CD4-positive, alpha-beta T cell treated with Interleukin-6 at 100 ng/mL for 8 hours (primary cell): ENCODE measurements at places on chromosomes 2 and 18.

DNA sequence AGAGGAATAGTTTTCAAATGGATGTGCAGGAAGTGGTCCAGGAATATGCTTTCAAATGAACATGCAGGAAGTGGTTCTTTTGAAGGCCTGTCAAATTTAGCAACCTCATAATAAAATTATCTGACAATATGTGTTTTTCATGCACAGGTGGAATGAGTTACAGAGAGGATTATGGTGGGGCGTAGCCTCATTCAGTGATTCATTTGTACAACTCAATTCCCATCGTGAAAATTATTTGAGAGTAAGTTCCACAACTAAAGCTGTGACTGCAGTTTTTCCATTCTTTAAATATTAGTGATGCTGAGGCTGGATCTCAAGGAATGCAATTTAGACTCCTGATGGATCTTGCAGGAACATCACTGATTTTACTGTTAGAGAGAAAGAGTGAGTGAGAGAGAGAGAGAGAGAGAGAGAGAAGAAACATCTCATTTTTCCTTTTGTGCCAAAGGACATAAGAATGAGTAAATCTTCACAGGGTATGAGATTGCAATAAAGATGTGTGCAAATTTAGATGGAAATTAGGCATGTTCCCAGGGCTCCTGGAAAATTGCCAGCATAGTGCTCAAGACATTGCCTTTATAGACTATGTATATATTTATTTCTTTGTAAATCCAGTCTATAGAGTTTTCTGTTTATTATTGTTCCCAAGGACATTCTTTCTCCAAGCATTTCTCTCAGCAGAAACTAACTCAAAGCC is 394.9 kb upstream of the ZEB2 start:
- DNase-seq, result no peak

DNA sequence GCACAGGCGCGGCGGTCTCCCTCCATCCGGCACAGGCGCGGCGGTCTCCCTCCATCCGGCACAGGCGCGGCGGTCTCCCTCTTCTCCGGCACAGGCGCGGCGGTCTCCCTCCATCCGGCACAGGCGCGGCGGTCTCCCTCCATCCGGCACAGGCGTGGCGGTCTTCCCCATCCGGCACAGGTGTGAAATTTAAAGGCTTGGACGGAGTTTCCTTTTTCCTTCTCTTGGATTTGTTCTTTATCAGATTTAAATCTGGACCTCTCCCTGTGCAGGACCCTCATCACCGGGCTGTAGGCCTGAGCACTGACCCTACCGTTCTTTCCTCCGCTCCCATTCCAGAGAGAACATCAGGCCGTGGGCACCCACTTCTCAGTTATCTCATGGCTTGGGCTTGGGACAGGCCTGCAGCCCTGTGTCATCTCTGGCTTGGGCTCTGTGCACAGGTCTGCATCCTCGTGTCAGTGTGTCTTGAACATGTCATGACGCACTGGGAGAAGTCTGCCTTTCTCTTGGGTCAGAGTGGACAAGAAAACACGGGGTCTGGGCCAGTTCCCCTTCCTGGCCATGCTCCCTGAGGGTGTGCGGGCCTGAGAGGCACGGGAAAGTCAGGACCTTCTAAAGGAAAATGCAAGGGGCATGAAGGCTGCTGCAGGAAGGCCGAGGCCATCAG is 53.9 kb upstream of the PXDN start:
- DNase-seq, result no peak

DNA sequence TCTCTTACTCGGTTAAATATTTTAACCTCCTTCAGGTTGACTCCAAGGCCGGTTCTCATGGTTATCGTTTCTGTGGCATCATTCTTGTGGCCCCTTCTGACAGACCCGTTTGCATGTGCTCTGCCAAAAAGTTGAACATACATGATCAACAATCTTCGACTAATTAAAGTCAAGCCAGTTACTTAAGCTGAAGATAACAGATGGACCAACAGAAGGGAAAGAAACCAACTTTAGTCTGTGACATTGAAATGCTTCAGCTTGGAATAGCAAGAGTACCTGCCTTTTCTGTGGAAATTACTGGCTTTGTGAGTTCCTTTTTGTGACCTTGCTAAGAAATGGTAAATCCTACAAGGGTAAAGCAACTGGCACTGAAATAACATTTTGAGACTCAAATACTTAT is 1429.1 kb downstream of the LRP1B start:
- no peak for DNase-seq

GRCh38 chr2:182280118-182280517 is 146.7 kb downstream of the PDE1A start:
- no peak for DNase-seq

- DNase-seq, result no peak
These were observed 12.0 kb downstream of the RUFY4 start for GRCh38 chr2:218081063-218081462.

GRCh38 chr2:26687801-26688200 is 4.7 kb upstream of the KCNK3 start:
- no peak for DNase-seq

DNA sequence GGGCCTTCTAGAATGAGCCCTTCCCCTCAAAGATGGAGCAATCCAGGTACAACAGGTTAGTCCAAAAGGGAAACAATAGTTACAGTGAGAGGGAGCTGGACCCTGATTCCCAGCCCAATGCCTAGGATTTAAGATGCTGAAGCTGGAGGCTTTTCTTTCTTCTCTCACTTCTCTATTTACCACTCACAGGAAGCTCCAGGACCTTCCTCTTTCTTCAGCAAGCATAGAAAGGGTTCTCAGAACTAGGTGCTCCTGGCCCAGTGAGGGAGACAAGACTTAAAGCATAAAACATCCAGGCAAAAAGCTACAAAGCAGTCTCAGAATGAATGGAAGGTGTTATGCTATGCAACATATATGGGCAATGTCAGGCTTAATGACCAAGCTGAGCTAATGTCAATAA is 279.0 kb downstream of the SRBD1 start:
- DNase-seq, result no peak

DNA sequence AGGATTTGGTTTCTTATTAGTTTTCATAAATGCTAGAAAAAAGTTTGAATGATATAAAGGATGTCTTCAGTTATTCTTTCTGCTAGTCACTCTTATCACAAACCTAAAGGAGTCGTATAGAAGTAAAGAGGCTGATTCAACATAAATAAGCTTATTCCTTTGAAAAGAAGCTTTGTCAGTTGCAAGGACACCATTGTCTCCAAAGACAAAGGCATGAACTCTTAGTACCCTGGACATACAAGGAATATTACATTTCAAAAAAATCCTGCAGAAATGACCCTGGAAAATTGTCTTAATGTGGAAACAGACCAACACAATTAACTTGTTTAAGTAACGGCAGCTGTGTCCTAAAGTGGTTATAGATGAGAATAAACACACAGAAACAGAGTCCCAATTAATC is 528.0 kb downstream of the CPS1 start:
- DNase-seq, result no peak

DNA sequence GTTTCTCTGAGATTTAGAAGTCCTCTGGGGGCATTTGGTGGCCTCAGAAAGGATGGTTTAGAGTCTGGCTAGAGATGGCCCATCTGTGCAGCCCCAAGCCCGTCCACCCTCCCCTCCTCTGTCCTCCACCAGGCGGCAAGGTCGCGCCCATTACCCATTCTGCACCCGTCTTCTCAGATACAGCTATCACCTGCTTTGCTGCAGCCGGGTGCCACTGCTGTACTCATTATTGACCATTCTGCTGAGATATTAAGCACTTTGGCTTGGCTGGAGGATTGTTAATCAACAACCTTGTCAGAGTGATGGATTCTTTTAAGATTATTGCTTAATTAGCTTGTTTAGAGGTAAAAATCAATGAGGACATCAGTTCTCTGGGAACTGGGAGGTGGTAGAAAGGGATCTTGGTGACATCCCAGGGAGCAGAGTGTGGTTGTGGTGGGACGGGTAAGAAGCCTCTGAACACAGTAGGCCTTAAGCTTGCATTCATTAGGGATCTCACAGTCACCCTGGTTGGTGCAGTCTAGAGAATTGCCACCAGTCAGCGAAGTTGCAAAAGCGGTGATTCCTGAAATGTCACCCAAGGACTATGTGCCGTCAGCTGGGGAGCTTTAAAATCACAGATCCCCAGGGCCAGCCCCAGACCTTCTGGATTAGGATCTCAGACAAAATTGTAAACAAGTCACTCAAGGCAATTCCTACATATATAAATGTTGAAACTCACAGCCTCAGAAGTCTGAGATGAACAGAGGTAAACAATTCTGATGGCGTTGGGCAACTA is 90.9 kb downstream of the CAPN13 start:
- no peak for DNase-seq

DNA sequence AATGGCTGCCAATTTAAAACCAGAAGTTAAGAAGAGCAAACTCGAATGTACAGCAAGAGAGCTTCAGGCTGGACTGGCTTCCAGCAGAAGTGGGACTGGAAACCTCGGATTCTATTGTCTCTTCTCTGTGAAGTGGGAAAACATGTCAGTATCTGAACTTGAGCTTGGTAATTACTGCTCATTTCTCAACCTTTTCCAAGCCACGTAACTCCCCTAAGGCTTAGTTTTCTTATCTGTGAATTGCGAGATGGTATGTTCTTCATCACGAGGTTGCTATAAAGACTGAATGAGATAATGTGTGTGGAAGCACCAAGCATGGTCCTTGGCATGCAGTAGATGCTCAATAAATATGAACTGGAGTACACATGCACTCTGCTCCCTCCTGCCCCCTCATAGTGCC is 259.4 kb upstream of the SPRED2 start:
- DNase-seq, result no peak

- DNase-seq, result no peak
These were observed 24.3 kb upstream of the VIT start for GRCh38 chr2:36672199-36672598.

DNA sequence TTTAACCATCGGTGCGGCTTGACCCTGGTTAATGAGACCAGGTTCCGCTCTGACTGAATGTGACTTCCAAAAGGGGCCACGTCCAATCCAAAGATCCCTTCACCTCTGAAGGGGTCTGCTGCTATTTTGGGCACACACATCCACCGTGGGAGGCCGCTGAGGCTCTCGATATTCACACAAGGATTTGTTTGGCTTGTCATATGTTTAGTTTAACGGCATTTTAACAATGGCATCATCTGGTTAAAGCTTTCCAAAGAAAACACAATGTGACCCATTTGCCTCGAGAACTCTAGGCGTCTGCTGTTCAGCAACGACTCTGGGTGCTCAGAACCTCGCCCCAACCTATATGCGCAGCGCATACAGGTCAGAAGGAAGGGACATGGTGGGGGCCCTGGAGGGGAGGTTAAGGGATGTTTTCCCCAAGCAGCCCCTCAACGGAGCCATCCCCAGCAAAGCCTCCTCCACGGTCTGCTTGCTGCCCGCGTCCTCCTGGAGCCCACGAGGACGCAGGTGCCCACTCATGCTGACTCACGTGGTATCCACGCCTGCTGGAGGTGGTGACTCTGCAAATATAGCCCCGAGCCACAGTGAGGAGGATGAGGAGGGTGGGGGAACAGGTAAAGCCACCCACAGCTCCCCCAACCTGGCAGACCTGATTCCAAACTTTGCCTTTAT is 260.3 kb downstream of the HDAC4 start:
- no peak for DNase-seq

GRCh38 chr2:130346041-130346740 is 3.5 kb downstream of the IMP4 start:
- DNase-seq, result no peak

GRCh38 chr2:241417626-241418025 is 61.5 kb downstream of the FARP2 start:
- DNase-seq, result no peak

GRCh38 chr2:105032476-105032875 is 5.4 kb upstream of the MRPS9 start:
- no peak for DNase-seq

GRCh38 chr2:179444056-179444455 is 179.4 kb upstream of the SESTD1 start:
- DNase-seq, result no peak

GRCh38 chr2:122077771-122078170 is 322.3 kb downstream of the TSN start:
- no peak for DNase-seq

- DNase-seq, result peak; percentile 52
These were observed 136.1 kb downstream of the ICOS start for GRCh38 chr2:204072443-204073324.

- no peak for DNase-seq
These were observed 16.7 kb downstream of the REG1B start for GRCh38 chr2:79071078-79071477.

GRCh38 chr18:9731380-9731779 is 23.3 kb downstream of the RAB31 start:
- no peak for DNase-seq

- DNase-seq, result no peak
These were observed 173.7 kb downstream of the HNMT start for GRCh38 chr2:138137949-138138348.

DNA sequence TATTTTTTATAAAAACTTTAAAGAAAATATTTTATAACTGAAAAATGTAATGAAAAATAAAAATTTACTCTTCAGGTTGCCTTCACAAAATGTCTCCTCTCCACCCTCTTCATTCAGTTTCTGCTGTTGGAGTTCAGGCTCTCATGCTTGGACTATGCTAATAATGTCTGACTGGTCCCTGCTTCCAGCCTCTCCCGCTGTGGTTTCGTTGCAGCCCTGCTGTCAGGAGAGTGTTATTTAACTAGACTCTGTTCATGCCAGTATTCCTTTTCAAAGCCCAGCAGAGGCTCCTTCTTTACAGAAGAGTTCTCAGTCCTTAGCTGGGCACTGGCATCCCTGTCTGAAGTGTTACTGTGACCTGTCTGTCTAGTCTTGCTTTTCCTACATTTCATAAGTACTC is 40.4 kb downstream of the CLIP4 start:
- DNase-seq, result no peak

GRCh38 chr2:47945046-47945781 is 38.9 kb upstream of the FBXO11 start:
- no peak for DNase-seq

DNA sequence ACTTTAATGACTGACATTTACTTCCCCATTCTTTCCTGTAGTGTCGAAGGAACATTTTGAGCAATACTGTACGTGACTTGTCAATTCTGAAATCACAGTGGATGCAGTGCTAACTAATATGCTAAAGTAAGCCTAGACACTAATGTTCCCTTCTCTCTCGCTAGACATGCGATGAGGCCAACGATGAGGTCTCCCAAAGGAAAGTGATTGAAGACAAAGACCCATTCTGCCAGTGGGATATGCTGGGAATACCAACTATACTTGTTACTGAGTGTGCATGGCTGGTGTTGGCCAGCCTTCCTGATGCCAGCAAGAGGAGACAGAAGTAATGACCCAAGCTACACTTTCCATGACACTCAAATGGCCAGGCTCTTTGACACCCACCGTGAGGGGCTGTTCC is 2.5 kb upstream of the SERPINE2 start:
- DNase-seq, result no peak

- no peak for DNase-seq
These were observed 81.8 kb upstream of the RBMS1 start for GRCh38 chr2:160575368-160575767.

DNA sequence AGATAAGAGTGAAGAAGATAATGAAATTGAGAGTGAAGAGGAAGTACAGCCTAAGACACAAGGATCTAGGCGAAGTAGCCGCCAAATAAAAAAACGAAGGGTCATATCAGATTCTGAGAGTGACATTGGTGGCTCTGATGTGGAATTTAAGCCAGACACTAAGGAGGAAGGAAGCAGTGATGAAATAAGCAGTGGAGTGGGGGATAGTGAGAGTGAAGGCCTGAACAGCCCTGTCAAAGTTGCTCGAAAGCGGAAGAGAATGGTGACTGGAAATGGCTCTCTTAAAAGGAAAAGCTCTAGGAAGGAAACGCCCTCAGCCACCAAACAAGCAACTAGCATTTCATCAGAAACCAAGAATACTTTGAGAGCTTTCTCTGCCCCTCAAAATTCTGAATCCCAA is 15.7 kb downstream of the MSH6 start:
- no peak for DNase-seq

GRCh38 chr2:17051538-17051937 is 385.9 kb upstream of the CYRIA start:
- DNase-seq, result no peak
